Thyroid gland (tissue), 4 donors: ENCODE measurements at places on chromosomes 3 and 15. TPM values are rescaled to one million over a fixed set of nuclear protein-coding genes. Genes with fewer than 3 reads are reported as not detected.

Gene TRPM1
- total RNA-seq = not detected

GRCh38 chr15:88748081-88748480 lies 55.2 kb upstream of the ACAN start:
- H3K27me3 ChIP-seq = no peaks in the 10 kb centered on the region
- no peaks in the 10 kb centered on the region for H3K4me1 ChIP-seq
- no peak for DNase-seq
- no peaks in the 10 kb centered on the region for H3K36me3 ChIP-seq
- H3K27ac ChIP-seq = no peak overlapping the region

- no peaks in the 10 kb centered on the region for H3K4me1 ChIP-seq
- no peaks in the 10 kb centered on the region for H3K36me3 ChIP-seq
- no peak overlapping the region for H3K4me3 ChIP-seq
- H3K27ac ChIP-seq = no peak overlapping the region
Observed at GRCh38 chr3:184200825-184201224, 14.8 kb downstream of the ABCF3 start.

DNA sequence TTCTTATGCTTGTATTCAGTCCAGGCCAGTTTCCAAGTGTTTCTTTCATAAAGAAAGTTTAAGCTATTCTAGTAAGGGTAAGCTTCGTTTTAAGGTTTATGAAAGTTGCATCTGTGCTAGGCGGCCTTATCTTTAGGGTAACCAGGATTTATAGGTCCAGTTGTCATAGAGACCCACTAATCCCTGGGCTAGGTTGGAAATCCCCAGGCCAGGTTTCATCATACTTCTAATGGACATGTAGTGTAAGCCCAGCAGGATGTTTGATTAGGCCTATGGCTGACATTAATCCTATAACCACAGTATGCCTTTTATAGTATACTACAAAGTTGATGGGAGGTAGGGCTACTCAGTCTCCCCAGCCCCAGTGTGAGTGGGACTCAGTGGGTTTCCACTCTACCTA lies 312.4 kb downstream of the CACNA2D3 start:
- H3K4me3 ChIP-seq = no peak overlapping the region
- H3K36me3 ChIP-seq = no peaks in the 10 kb centered on the region
- no peak for DNase-seq
- no peaks in the 10 kb centered on the region for H3K4me1 ChIP-seq
- H3K27me3 ChIP-seq = no peaks in the 10 kb centered on the region
- no peak overlapping the region for H3K27ac ChIP-seq

GRCh38 chr3:177673112-177673914 lies 476.0 kb upstream of the TBL1XR1 start:
- no peaks in the 10 kb centered on the region for H3K36me3 ChIP-seq
- no peaks in the 10 kb centered on the region for H3K27me3 ChIP-seq
- no peak overlapping the region for H3K27ac ChIP-seq
- no peak overlapping the region for H3K4me3 ChIP-seq
